ENCODE measurements at places on chromosomes 11 and 22.
A peak's percentile ranks its signal among the peaks of the same experiment; 100 is the strongest.

DNA sequence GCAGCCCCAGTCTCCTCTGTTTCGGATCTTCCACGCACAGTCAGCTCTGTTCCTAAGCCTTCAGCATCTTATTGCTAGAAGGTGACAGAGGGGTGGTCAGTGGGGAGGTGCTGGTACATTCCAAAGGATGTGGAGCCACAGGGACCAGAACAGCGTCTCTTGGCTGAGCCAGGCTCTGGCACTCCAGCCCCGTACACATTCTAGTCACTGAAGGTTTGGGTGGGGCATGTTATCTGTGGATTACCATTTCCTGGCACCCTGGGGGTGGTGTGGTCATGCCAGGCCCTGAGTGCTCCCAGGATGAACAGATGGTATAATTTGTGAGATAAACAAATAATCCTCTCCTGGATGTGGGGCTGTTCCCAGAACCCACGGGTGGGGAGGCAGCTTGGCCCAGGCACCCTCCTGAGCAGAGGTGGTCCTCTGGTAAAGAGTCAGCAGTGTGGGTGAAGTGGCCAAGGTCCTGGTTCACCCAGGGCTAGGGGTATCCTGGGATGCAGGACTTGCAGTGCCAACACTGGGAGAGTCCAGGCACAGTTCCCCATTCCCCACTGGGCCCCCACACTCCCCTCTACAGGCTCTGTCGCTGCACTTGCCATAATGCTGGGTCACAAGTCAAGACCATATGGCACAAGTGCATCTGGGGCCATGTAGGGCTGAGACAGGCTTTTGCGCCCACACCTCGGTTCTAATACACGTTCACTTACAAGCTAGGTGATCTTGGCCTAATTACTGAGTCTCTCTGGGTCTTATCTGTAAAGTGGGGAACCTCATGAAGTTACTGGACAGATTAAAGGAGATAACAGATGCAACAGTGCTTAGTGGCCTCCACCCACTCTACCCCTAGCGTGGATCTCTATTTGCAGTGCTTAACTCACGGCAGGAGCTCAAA lies 33.0 kb downstream of the DKK3 start:
- no peak for DNase-seq

GRCh38 chr11:108616549-108616948 lies 23.0 kb upstream of the EXPH5 start:
- no peak for DNase-seq

DNA sequence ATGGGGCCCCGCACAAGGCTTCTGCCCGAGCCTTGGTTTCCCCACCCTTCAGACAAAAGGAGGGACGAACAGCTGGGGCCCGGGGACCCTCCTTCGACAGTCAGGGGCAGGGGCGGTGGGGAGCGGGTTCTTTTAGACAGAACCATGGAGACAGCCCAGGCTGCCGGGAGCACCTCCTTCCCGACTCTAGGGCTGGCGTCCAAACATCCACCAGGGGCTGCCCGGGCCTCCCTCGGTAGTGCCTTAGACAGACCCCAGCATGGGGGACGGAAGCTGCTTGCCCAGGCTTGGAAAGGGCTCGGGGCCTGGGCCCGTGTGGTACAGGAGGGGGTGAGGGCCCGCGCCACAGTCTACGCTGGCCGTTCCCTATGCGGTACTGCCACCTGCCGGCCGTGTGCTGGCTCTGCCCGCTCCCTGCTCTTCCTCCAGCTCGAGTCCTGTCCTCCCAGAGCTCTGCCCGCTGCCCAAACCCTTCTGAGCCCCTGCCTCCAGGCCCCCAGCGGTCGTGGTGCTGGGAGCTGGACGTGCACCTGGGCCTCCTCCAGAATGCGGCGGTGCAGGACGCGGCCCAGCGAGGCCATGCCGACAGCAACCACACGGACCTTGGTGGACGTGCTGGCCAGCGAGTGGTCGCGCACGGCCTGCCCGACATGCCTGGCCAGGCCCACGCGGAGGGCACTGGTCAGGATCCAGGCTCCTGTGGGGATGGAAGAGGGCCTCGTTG lies 20.1 kb downstream of the TSSC4 start:
- peak; percentile 65 for DNase-seq

DNA sequence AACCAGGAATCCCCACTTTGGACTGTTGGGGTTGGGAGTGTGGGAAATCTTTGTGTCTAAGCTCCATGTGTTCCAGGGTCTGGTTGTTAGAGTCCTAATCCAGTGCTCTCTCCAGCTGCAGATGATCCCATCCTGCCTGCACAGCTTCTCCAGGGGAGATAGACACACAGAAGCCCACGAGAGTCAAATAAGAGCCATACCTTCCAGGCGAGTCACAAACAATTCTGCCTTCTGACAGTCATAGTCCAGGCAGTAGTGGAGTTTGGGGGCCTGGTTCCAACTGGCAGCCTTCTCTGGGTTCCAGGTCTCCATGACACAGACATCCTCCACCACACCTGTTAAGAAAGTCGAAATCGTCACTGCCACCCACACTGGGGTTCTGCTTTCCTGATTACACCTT lies 32.1 kb downstream of the SYT13 start:
- DNase-seq = no peak

GRCh38 chr11:123151366-123151765 lies 43.7 kb downstream of the CLMP start:
- DNase-seq = no peak

- no peak for DNase-seq
Observed at GRCh38 chr11:43067681-43068080, 244.1 kb upstream of the API5 start.

GRCh38 chr11:59152312-59152951 lies 9.8 kb downstream of the FAM111A start:
- DNase-seq = no peak

- DNase-seq = peak; percentile 50
Observed at GRCh38 chr11:64745521-64746328, 1.8 kb upstream of the RASGRP2 start.

DNA sequence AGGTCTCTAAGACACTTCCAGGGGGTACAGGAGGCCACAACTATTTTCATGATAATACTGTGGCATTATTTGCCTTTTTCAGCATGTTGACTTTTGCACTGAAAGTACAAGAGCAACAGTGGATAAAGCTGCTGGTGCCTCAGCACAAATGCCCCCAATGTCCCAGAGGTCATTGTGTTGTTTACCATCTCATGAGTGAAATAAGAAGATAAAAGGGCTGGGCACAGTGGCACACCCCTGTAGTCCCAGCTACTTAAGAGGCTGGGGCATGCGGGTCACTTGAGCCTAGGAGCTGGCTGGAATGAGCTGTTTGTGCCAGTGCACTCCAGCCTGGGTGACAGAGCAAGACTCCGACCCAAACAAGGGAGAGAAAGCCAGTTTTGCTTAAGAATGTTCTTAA lies 72.6 kb upstream of the RAB1B start:
- DNase-seq = no peak

- DNase-seq = no peak
Observed at GRCh38 chr22:30212363-30212995, 34.1 kb downstream of the LIF start.

DNA sequence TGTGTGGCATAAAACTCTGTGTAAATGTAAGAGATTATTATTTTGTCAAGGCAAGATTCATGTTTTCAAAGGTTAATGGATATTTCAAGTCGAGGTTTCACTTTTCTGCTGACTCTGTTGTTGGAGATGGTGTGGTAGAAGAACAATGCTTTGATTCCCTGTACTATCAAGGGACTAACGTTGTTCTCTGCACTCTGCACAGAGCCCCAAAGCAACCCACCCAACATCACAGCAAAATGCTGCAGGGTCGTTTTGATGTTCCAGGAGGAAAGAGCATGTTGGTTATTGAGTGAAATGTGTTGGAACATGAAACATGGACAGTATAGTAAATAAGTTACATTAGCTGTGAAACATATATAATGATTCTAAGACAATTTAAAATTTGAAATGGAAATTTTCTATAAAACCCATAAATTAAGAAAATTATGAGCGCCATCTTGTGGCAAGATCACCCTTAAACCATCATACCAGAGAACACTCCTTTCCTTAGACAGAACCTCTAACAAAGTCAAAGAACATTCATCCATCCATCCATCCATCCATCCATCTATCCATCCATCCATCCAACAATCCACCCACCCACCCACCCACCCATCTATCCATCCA lies 164.4 kb upstream of the ZBED5 start:
- DNase-seq = no peak

DNA sequence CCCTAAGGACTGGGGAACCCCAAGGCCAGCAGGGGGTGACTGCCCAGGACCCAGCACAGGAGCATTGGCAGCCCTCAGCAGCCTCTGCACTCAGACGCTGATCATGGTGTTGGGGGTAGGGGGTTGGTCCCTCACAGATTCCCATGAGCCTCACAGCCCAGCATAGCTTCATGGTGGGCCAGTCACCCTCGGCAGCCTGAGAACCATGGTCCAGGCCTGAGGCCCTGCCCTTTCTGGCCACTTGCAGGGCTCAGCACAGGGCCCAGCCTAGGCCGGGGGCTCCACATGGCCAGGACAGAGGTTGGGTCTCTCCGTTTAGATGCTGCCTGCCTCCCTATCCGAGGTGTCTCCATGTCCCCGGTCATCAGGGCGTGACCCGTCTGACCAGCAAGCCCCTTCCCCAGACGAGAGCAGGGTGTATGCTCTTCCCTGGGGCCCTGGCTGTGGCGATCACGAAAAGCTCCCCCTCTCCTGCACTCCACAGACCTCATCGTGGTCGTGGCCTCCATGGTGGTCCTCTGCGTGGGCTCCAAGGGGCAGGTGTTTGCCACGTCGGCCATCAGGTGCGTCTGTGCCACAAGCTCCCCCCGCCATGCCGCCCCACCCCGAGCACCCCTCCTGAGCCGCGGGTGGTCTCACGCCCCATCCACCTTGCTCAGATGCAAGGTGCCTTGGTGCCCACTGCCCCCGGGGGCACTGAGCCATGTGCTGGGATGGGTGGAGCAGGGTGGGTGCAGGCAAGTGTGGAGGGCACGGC lies 126.2 kb downstream of the KCNQ1 start:
- no peak for DNase-seq

DNA sequence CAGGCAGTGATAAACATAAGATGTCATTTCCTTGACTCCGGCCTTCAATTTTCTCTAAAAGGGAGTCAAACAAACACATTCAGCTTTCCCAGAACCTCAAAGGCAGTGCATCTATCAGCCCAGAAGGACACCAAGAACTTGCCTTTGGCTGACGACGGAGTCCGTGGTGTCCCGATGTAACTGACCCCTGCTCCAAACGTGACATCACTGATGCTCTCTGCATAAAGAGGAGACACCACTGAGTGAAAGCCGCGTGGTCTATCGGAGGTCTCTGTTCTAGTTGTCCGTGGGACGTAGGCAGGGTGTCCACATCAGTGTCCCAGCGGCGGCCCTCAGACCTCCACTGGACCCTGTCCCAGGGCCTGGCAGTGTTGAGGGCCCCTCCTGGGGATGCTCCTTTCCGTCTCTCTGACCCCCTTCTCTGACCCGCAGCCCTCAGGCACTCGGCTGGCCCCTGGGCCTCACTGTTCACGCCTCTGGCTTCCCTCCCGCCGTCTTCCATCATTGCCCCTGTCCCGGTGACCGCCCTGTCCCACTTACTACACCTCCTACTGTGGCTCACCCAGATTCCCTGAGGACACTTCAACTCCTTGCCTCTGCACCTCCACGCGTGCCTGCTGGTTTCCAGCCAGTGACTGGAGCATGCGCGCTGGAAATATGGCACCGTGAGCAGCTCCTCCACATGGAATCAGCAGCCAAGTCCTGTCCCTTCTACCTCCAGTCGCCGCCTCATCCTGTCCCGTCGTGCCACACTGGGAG lies 70.4 kb downstream of the NCAPD3 start:
- no peak for DNase-seq

DNA sequence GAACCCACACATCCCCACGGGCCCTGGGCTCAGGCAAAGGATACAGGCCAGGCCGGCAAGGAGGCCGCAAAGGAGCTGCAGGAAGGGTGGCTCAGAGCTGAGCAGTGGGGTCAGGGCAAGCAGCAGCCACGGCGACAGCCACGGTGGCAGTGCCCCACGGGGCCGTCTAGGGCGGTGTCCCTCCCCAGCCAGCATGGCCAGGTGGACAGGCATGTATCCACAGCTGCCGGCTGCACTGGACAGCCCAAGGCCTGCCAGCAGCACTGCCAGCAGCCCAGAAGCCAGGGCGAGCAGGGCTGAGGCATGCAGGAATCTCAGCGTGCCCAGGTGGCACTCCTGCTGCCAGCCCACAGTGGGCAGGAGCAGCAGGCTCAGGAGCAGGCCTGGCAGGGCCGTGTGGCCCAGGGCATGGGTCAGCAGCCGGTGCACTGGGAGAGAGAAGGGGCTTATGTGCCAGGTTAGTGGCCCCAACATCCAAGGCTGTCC lies 3.9 kb downstream of the RHBDD3 start:
- no peak for DNase-seq

DNA sequence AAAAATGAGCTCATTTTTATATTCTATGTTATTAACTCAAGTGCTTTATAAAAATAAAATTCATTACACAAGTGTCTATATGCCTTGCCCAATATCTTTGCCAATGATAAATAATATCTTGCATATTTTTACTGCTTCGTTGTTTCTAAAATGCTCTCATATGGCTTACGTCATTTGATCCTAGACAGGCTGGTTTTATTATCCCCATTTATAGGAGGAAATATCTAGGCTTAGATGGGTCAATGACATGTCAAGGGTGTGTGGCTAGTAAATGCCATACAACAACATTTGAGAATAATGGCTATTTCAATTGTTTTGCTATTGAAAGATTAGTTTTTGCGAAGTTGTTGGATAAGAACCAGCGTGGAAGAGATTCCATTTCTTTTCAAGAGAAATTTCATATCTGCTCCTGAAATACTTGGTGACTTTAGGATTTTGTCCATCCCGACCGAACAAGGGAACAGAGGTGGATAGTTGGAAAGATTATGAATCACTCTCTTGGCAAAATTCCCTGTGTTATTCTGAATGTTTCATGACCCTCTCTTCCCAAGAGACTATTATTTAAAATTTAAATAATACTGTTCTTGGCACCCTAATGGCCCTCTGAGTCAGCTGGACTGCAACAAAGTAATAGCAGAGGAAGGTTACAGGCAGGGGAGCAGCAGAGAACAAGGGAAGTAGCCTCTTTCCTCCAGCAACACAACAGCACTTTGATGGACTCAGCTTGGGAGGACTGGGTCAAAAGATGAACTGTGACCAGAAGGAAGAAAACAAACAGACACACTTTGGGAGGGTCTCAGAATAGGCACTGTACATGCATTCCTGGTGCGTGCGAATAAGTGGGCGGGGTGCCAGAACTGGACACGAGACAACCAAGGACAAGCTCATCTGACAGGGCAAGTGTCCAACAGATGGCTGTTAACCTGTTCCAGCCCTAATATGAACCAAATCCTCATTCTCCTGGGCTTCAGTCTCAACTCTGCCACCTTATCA lies 94.5 kb downstream of the ME3 start:
- DNase-seq = no peak

Data from stimulated activated CD4-positive, alpha-beta T cell treated with anti-CD3 and anti-CD28 coated beads, Interleukin-1b, Interleukin-23, amount 100 ng/mL, for 1 hour (primary cell).